ENCODE measurements at places on chromosomes 5 and 9.

- DNase-seq, result no peak
Measured at GRCh38 chr9:79817438-79818004, 245.8 kb downstream of the TLE4 start.

- no peak for DNase-seq
Measured at GRCh38 chr9:5478206-5478605, 27.9 kb downstream of the CD274 start.

DNA sequence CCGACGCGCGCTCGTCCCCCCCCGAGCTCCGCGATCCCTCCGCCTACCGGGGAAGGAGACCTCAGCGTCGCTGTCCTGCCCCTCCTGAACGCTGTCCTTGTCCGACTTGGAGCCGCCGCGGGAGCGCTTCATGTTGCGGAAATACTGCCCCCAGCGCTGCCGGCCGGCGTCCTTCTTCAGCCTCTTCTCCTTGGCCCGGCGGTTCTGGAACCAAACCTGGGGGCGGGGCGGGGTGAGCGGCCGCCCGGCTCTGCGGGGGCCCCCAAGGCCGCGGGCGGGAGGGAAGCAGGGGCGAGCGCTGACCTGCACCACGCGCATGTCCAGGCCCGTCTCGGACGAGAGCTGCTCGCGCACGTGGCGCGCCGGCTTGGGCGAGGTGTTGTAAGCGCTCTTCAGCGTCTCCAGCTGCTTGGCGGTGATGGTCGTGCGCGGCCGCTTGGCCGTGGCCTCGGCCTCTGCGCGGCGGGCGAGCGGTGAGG lies 6.3 kb downstream of the LHX3 start:
- no peak for DNase-seq

- DNase-seq, result no peak
Measured at GRCh38 chr5:146623009-146623408, 107.0 kb upstream of the GPR151 start.

DNA sequence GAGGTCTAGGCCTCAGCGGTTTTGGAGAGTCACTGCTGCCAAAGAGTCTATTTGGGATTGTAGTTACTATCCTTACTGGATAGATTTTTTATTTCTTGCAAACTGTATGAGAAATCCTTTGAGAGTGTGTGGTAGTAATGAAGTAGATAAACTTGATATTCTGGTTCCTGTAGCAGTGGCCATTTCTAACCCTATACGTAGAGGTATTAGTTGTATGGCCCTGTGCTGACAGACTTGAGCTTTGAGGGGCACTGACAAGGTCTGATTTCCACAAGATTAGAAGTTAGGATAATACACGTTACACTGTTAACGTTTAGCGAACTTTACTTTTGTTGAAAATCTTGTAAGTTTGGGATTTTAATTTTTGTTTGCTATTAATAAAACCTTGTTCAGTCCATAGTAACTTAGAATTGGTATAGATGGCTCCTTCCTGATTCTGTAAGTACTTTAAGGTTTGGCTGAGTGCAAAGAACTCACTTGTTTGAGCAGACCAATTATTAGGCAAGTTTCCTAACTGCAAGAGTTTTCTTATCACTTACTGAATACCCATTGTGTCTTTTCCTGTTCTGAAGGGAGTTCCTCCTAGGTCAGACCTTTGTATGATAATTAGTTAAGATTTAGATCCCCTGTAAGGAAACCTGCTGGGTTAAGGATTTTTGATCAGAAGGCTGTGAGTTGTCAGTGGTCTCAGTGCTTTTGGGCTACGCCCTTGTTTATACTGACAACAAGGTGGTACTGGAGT lies 31.4 kb downstream of the GCNT1 start:
- DNase-seq, result no peak

GRCh38 chr9:97864396-97864795 lies 11.4 kb downstream of the FOXE1 start:
- DNase-seq, result no peak

DNA sequence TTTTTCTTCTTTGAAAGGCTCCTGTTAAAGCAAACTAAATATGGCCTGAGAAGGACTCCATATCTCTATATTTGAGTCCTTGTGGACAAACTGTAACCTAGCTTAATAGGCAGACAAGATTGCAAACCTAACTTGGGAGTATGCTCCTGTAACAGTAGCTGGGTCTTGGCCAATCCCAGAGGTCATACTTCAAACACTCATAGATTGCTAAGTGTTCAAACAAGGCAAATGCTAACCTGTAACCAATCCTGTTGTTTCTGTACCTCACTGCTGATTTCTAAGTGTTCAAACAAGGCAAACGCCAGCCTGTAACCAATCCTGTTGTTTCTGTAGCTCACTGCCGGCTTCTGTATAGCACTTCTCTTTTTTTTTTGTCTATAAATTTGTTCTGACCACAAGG lies 50.6 kb upstream of the CLK4 start:
- DNase-seq, result no peak

GRCh38 chr5:112919972-112920371 lies 2.1 kb downstream of the REEP5 start:
- DNase-seq, result no peak

DNA sequence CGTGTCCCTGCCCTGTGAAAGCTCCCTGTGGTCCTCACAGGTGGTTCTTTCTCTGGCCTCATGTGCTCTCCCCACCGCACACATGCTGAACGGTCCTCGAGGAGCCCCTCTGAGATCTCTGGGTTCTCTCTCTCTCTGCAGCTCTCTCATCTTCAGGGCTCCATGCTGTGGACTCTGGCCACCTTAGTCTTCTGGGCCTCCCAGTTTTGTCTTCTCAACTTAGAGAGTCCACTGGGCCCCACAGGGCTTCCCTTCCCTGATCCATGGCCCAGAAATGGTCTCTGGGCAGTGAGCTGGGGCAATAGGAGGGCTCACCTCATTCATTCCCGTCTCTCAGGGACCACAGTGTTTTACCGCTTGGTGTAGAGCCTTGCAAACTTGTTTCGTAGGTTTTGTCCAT lies 26.4 kb downstream of the FGD3 start:
- DNase-seq, result no peak

- DNase-seq, result no peak
Measured at GRCh38 chr9:90872835-90873294, 71.2 kb downstream of the SYK start.

Measured in hypothalamus (tissue), 51 donors.